ENCODE measurements at places on chromosomes 13 and 19.

GRCh38 chr13:46721054-46721453, 75.9 kb downstream of the ESD start:
- no peak for DNase-seq

GRCh38 chr13:102777736-102778135, 4.2 kb upstream of the TEX30 start:
- DNase-seq: no peak

DNA sequence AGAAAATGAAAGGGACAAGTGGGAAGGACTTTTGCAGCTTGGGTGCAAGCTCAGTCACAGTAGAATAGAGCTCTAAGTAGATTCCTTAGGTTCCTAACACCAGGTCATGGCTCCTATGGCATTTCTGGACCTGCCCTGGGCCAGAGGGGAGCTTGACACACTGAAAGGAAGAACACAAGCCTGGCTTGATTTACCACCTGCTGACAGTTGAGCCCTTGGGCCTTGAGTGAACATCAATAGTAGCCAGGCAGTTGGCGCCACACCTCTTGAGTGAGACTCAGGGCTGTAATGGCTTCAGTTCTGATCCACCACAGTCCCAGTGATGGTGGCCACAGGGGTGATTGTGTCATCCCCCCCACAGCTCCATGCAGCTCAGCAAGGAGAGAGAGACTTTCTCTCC, 221.9 kb upstream of the PCDH17 start:
- DNase-seq: no peak

DNA sequence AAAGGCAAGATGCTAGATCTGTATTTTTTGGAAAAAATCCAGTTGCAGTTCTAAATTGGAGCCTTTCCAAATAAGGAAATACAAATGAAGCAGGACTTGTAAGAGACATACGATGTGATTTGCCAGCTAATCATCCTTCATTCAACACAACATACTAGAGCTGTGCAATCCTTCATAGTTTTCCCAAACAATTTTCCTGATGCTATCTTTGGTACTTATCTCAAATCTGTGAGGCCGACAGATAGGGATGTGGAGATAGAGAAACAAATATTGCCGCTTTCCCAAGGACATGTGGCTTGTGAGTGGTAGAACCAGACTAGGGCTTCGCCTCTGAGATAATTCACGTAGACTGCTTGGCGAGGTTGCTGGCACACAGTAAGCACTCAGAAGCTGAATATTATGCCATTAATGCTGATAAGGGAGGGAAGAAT, 176.6 kb downstream of the LMO7 start:
- no peak for DNase-seq

DNA sequence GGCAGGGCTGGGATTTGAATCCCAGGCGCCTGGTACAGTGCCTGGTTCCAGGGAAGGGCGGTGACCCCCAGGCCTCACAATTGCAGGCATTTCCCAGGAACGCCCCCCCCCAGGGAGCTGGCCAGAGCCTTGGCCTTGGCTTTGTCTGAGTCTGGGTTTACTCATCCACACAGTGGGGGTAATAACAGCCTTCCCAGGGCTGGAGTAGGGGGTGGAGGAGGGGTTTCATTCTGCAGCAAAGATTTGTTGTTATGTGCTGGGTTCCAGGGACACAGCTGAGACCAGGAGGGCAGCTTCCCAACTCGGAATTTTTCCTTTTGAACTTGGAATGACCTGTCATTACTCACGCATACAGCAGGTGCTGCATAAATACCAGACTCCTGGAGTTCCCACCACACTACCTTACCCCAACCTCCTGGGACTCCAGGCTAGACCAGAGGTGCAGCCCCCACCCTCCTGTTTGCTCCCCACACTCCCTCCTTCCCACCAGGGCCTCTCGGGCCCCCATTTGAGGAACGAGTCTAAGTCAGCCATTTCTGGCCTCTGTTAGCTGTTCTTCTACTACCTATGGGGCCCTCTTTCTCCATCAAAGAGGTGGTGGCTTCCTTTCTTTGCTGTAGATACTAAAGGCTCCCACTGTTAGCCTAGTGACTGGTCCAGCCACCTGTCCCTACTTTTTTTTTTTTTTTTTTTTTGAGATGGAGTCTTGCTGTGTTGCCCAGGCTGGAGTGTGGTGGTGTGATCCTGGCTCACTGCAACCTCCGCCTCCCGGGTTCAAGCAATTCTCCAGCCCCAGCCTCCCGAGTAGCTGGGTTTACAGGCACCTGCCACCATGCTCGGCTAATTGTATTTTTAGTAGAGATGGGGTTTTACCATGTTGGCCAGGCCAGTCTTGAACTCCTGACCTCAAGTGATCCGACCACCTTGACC, 1.6 kb upstream of the ADAMTS10 start:
- no peak for DNase-seq

- no peak for DNase-seq
Measured at GRCh38 chr13:106263801-106264200, 271.7 kb downstream of the EFNB2 start.

DNA sequence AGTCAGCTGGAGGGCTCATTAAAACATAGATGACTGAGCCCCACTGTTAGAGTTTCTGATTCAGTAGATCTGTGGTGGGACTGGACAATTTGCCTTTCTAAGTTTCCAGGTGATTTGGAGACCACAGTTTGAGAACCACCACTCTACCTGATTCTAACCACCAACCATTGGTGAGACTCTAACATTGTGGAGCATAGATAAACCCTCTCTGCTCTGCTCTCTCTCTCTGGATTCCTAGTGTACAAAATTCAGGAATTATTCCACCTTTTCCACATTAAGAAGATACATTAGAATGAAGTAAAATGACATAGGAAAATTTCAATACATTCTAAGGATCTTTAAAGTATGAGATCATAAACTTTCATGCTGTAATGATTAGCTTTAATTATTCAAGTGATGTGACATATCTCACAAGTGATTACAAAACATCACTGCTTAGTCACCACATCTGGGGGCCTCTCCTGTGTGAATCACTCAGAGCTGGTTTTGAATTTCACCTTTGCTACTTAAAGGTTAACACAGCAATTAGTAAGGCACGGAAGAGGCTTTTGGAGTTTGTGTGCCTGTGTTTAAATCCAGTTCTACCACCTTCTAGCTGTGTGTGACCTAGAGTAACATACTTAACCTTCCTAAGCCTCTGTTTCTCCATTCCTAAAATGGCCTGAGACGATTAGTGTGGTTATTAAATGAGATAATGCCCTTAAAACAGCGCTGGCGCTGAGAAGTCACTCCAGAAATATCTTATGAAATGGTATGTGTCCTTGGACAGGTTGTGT, 78.5 kb upstream of the NBEA start:
- no peak for DNase-seq

GRCh38 chr13:110758195-110758805, 44.8 kb downstream of the ING1 start:
- no peak for DNase-seq

GRCh38 chr13:113855931-113856715, 7.8 kb downstream of the GAS6 start:
- no peak for DNase-seq

GRCh38 chr19:4403005-4403761, 743 bp downstream of the CHAF1A start:
- DNase-seq: no peak

DNA sequence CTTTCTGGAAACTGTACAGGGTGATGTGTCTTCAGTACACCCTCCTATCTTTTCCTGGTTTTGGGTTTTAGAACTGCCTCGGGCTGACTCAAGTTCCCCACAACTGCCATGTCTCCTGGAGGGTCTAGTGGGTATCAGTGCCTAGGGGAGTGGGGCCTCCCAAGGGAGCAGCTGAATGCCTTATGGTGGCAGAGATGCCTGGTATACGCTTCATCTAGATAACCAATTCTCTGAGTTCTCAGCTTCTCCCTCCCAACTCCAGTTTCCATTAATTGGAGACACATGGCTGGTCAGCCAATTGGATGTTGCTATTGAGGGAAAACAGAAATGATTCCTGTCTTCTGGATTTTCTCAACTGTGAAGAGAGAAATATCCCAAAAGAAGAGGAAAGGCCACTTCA, 12.8 kb downstream of the ZNF439 start:
- no peak for DNase-seq

GRCh38 chr13:83515268-83516015, 366.8 kb downstream of the SLITRK1 start:
- DNase-seq: no peak

DNA sequence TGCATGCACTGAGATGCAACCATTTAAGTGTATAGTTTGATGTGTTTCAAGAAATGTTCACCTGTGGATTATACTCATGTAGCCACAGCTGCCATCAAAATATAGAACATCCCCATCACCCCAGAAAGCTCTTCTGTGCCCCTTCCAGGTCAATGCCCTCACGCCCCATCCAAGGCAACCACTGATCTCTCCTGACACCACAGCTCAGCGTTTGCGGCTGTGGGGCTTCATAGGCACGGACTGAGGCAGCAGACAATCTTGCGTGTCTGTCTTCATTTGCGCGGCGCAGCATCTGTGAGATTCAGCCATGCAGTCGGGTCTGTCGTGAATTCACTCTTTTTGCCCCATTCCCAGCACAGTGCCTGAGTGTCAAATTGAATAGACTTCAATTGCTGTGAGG, 153.8 kb upstream of the UQCRFS1 start:
- DNase-seq: no peak

DNA sequence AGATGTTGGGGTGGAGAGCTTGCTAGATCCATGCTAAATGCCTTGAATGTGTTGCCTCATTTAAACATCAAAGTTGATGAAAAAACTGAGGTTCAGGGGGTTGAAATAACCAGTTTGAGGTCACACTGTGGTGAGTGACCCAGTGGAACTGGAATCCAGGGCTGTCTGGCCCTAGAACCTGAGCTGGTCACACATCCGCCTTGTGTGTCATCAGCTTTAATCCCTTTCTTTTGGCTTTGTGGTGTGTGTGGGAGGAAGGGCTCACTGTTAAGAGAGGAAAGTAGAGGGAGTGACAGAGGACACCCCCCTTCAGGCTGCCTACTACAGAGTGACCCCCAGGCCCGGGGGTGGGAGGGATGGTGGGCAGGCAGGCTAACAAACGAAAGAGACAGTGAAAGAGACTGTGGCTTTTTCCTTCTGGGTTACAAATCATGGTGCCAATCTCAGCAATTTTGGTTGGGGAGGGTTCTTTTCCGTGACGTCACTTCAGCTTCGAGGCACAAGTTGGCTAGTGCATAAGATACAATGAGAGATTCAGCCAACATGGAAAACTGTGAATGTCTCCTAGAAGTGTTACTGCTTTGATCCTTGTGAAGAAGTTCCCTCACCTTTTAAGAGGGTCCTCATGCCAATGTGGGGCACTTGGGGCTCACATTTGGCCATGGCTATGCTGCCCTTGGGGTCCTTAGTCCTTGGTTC, 164.9 kb downstream of the DLEU7 start:
- DNase-seq: no peak

DNA sequence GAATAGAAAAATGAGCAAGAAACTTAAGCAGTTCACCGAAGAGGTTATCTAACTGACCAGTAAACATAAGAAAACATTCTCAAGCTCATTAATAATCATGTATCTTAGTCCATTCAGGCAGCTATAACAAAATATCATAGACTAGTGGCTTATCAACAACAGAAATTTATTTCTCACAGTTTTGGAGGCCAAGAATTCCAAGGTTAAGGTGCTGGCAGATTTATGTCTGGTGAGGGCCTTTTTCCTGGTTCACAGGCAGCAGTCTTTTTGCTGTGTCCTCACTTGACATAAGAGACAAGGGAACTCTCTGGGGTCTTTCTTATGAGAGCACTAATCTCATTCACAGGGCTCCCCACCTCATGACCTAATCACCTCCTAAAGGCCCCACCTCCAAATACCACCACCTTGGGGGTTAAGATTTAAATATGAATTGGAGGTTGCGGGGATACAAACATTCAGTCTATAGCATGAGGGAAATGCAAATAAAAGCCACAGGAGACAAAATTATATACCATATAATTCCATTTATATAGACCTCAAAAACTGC, 123.6 kb downstream of the ZAR1L start:
- no peak for DNase-seq

DNA sequence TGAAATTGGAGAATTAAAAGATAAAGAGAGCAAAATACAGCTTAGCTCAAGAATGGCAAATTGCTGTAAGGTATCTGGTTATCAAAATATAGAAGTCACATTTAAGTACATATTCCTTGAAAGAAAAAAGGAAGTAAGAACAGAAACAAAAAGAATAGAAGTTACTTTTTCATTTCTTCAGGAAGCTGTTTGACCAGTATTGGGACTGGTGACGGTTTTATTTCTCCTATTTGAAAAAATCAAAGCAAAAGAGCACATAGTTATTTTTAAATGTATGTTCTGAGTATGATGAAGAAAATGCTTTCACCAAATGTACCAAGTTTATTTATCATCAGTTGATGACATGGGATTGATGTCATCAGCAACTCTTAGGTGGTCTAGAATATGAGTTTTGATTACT, 83.1 kb upstream of the OXGR1 start:
- DNase-seq: peak; percentile 30

DNA sequence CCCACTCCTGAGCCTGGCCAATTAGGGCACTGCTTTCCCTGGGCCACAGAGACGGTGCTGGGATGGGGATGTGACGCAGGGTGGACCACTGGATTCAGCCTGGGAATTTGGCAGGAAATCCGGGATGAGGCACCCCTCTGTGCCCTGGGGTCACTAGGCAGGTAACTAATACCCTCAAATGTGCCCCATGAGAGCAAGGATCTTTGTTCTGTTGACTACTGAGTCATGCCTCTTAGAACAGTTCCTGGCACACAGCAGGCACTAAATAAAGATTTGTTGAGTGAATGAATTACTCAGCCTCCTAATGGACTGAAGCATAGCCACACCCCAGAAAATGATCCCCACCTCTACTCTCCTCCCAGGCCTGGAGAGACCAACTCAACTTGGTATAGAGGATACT, 15.9 kb downstream of the OPA3 start:
- DNase-seq: no peak

GRCh38 chr19:1025960-1026782, at the start of gene CNN2:
CNN2 (plus strand) TSS chr19:1026608; CDS start chr19:1026662, 54 bp downstream.
- peak; percentile 78 for DNase-seq

Measured in inflammatory macrophage treated with lipopolysaccharide for 1 hour (primary cell).